KG1 (cell line): ENCODE measurements at places on chromosomes 7 and 10.

GRCh38 chr7:81839708-81840369 is 70.0 kb upstream of the HGF start:
- DNase-seq: no peak

- no peak for DNase-seq
Measured at GRCh38 chr7:27518561-27519350, 143.9 kb downstream of the HIBADH start.

GRCh38 chr10:74882427-74882826 is 56.0 kb downstream of the KAT6B start:
- DNase-seq: no peak

DNA sequence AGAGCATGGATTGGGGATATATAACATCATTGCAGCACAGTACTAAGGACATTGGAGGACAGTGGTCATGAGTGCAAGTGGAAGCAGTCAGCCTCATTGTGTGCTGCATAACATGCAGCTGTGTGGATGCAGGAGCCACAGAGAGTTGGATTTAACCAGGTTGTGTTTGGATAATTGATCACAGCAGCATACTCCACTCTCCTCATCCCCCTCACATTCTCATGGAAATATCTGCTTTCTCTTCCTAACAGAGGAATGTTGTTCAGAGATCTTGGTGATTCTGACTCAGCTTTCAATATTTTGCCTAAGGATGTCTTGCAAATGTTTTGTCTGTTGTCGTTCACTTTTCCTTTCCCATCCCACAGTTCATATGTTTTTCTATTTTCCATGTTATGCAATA is 31.8 kb upstream of the LSM8 start:
- no peak for DNase-seq

DNA sequence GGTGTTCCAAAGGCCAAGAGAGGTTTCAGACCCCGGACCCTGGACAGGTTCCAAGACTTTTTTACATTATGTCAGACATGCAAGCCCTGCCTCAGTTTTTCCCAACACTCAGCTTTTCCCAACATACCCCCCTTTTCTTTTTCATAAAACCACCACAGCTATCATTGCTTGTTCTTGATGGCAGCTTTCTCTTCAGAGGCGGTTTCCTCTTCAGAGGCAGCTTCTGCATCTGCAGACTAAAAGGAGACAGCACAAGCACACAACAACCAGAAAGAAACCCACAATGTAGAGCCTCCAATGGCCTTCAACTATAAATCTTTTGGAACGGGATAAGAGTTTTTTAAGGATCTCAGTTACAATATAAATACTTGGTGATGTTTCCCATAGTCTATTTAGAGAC is 19.3 kb downstream of the GIMAP6 start:
- no peak for DNase-seq
